Endothelial cell (in vitro differentiated cells): ENCODE measurements at places on chromosomes 3 and 15.

GRCh38 chr3:144437989-144438388 lies 466.4 kb downstream of the DIPK2A start:
- no peaks in the 10 kb centered on the region for H3K27me3 ChIP-seq
- no peak overlapping the region for H3K27ac ChIP-seq
- no peak for DNase-seq
- no peak overlapping the region for H3K4me3 ChIP-seq
- no peaks in the 10 kb centered on the region for H3K36me3 ChIP-seq
- no peaks in the 10 kb centered on the region for H3K4me1 ChIP-seq

- no peak overlapping the region for H3K27ac ChIP-seq
- no peaks in the 10 kb centered on the region for H3K4me1 ChIP-seq
- H3K36me3 ChIP-seq = no peaks in the 10 kb centered on the region
- no peaks in the 10 kb centered on the region for H3K27me3 ChIP-seq
- no peak overlapping the region for H3K4me3 ChIP-seq
Measured at GRCh38 chr3:144487011-144487410, 515.4 kb downstream of the DIPK2A start.

DNA sequence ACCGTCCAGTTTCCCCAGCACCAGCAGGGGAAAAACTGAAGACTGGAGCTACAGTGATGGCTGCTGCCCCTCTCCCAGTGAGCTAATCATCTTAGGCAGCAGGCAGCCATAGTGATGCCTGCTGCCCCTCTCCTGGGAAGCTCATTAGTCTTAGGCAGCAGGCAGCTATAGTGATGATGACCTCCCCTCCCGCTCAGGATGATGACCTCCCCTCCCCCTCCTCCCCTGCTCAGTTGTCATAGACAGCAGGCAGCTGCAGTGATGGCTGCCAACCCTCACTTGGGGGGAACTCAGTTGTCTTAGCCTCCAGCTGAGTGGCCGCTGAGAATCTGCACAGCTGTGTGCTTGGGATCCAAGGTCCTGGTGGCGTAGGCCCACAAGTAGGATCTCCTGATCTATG lies 80.9 kb upstream of the MANF start:
- no peak overlapping the region for H3K27ac ChIP-seq
- H3K27me3 ChIP-seq = peaks cover 1% of the 10 kb centered on the region
- no peaks in the 10 kb centered on the region for H3K4me1 ChIP-seq
- H3K36me3 ChIP-seq = peaks cover 3% of the 10 kb centered on the region
- H3K4me3 ChIP-seq = no peak overlapping the region
- no peak for DNase-seq

DNA sequence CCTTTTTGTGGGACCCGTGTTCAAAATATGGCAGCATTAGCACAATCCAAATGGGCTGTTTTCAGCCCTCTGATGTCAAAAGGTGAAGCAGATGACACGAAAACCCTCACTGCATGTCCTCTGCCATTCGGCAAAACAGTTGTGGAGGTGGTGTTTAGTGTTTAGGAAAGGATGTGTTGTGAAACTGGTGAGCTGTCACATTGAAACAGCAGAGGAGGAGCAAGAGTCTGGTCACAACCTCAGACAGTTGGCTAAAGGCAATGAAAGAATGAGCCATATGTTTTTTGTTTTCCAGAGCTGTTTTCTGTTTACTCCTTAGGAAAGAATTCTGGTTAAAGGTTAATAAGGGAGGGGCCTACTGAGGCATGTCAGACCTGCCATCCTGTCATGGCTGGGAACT lies 140.7 kb downstream of the VPS8 start:
- DNase-seq = no peak
- no peak overlapping the region for H3K4me3 ChIP-seq
- peaks cover 9% of the 10 kb centered on the region for H3K4me1 ChIP-seq
- no peaks in the 10 kb centered on the region for H3K27me3 ChIP-seq
- no peak overlapping the region for H3K27ac ChIP-seq

- H3K4me3 ChIP-seq = no peak overlapping the region
- DNase-seq = no peak
- H3K27ac ChIP-seq = no peak overlapping the region
- no peaks in the 10 kb centered on the region for H3K36me3 ChIP-seq
- peaks cover 9% of the 10 kb centered on the region for H3K4me1 ChIP-seq
- no peaks in the 10 kb centered on the region for H3K27me3 ChIP-seq
Measured at GRCh38 chr3:155560594-155560993, 184.3 kb downstream of the PLCH1 start.

GRCh38 chr3:178485756-178486155 lies 50.5 kb upstream of the KCNMB2 start:
- no peaks in the 10 kb centered on the region for H3K27me3 ChIP-seq
- DNase-seq = no peak
- no peak overlapping the region for H3K27ac ChIP-seq

- H3K27ac ChIP-seq = no peak overlapping the region
- peaks cover 16% of the 10 kb centered on the region for H3K36me3 ChIP-seq
- peaks cover 4% of the 10 kb centered on the region for H3K27me3 ChIP-seq
- DNase-seq = no peak
- H3K4me3 ChIP-seq = no peak overlapping the region
- peaks cover 22% of the 10 kb centered on the region for H3K4me1 ChIP-seq
Measured at GRCh38 chr3:188198760-188199327, 44.9 kb downstream of the LPP start.

DNA sequence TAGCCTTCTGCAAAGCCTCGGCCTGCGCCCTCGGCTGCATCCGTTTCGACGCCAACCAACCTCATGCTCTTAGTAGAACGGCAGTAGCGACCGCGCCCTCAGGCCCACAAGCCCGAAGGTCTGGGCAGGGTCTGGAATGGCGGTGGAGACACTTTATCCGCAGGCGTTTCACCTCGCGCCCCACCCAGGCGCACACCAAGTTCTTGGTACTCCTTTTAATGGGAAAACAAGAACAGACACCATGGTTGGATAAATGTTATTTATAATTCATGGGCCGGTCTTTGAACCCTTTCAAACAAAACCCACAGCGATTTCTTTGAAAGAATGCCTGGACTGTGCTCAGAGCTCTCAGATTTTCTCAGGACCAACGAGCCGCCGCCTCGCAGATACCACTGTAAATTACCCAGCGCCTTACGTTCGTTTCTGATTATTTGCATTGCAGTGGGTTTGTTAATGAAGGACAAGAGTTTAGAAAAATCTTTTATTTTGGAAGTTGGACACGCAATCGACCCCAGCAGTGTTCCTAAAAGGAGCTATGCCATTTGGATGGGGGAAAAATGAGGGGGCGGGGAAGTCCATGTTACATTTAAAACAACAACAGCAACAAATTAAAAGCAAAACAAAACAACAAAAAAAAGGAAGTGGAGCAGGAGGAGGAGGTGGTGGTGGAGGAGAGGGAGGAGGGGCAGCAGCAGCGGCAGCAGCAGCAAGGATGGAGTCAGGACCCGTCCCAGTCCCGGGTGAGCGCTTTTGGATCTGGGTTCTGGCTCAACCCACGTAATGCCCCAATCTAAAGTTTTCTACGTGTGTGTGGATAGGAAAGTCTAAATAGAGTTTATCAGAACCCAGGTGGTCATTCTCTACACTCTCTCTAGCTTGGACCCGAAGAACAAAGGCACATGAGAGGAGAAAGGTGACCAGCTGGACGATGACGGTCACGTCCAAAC lies 993 bp upstream of the ISL2 start:
- H3K27me3 ChIP-seq = peaks cover 30% of the 10 kb centered on the region
- peaks cover 5% of the 10 kb centered on the region for H3K36me3 ChIP-seq
- no peak for DNase-seq
- peak overlapping the region; percentile 14 for H3K27ac ChIP-seq
- peak overlapping the region; percentile 66 for H3K4me3 ChIP-seq

- peaks cover 6% of the 10 kb centered on the region for H3K27me3 ChIP-seq
- H3K4me1 ChIP-seq = peaks cover 49% of the 10 kb centered on the region
- H3K27ac ChIP-seq = peak overlapping the region; percentile 84
- no peak overlapping the region for H3K4me3 ChIP-seq
Measured at GRCh38 chr3:154247806-154248415, 76.4 kb downstream of the DHX36 start.

GRCh38 chr3:59749291-59749690 lies 699.5 kb upstream of the CFAP20DC start:
- H3K36me3 ChIP-seq = no peaks in the 10 kb centered on the region
- DNase-seq = no peak
- no peak overlapping the region for H3K27ac ChIP-seq
- no peak overlapping the region for H3K4me3 ChIP-seq

DNA sequence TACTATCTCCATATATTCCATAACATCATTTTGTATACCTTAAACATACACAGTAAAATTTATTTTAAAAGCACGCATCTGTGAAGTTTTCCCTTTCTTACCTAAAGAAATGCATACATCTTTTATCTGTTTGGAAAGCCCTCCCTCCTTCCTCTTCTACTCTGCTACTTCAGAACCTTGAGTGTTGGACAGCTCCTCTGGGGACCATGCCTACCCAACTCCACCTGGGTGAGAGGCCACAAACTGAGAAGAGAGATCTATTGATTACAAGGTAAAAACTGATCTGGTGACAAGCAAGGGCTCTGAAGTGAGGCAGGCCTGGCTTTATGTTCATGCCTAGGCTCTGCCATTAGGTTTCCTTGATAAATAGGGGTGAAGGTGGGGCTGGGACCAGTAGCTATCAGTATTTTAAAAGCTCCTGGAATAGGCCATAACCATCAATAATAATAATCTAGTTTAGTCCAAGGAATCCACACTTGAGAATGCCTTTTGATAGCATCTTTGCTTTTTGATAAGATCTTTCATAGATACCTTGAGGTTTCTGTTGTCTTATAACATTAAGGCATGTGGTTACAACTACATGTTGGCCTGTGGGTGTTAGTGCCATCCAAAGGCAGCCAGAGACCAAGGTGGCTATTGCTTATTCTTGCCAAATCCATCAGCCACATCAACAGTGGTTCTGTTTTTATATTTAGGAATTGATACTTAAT lies 148.8 kb downstream of the KCNMB2 start:
- DNase-seq = peak; percentile 37
- H3K27ac ChIP-seq = no peak overlapping the region
- no peaks in the 10 kb centered on the region for H3K4me1 ChIP-seq

DNA sequence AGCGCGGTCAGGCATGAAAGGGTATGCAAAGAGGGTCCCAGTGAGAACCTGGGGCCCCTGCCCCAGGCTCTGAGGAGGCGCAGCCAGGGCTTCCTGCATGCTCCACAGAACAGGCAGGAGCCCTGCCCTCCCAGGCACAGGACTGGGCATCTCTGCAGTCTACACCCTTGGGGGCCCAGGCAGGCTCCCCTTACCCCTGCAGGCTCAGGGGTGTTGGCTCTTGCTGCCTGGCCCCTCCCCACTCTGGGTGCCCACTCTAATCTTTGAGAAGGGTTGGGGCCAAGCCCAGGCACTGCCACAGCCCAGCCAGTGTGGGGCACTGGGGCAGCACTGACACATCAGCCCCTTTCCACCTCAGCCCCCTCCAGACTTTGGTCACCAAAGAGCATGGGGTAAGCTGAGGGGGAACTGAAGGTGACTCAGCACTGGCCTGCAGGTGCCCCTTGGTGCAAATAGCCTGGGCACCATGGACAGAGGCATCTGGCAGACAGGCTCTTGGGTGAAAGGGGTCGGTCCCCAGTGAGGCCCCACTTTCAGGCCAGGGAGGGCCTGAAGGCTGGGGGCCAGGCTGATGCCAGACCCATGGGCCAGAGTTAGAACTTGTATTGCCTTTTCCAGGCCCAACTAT lies 73.4 kb downstream of the NPAP1 start:
- no peaks in the 10 kb centered on the region for H3K4me1 ChIP-seq
- peaks cover 8% of the 10 kb centered on the region for H3K36me3 ChIP-seq
- H3K27ac ChIP-seq = no peak overlapping the region
- H3K27me3 ChIP-seq = no peaks in the 10 kb centered on the region

GRCh38 chr15:99592145-99592791 lies 26.5 kb downstream of the MEF2A start:
- no peak for DNase-seq
- H3K4me3 ChIP-seq = no peak overlapping the region

- DNase-seq = no peak
- H3K36me3 ChIP-seq = no peaks in the 10 kb centered on the region
- no peak overlapping the region for H3K4me3 ChIP-seq
Measured at GRCh38 chr3:97996988-97997387, 24.8 kb upstream of the RIOX2 start.

DNA sequence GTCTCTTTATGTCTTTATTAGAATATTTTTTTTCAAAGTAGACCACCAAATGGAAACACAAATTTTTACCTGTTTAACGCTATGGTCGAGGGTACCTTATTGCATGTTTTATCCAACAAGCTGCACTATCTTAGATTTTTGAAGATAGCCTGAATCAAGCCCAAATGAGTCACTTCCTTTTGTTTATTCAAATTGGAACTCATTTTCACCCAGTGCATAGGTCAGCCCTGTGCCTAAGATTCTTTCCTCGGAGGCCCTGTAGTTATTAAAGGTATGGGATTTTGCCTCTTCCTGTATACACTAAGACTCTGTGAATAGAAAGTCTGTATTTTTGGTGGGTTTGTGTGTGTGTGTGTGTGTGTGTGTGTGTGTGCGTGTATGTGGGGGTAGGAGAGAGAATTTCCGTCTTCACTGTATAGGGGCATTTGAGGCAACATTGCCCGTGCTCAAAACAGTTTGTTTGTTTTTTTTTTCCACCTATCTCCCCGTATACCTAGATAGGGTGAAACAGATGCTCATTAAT lies 358.0 kb upstream of the CADM2 start:
- H3K27ac ChIP-seq = no peak overlapping the region
- H3K4me1 ChIP-seq = peaks cover 3% of the 10 kb centered on the region
- H3K36me3 ChIP-seq = no peaks in the 10 kb centered on the region
- no peak overlapping the region for H3K4me3 ChIP-seq
- no peaks in the 10 kb centered on the region for H3K27me3 ChIP-seq
- DNase-seq = no peak

GRCh38 chr3:9036404-9037131 lies 73.3 kb upstream of the RAD18 start:
- no peak overlapping the region for H3K27ac ChIP-seq
- H3K27me3 ChIP-seq = peaks cover 2% of the 10 kb centered on the region
- no peak overlapping the region for H3K4me3 ChIP-seq
- no peak for DNase-seq

GRCh38 chr3:107850681-107851080 lies 240.2 kb downstream of the CD47 start:
- DNase-seq = no peak
- no peak overlapping the region for H3K4me3 ChIP-seq
- H3K4me1 ChIP-seq = peaks cover 37% of the 10 kb centered on the region

- H3K4me3 ChIP-seq = no peak overlapping the region
- no peak for DNase-seq
- no peak overlapping the region for H3K27ac ChIP-seq
- H3K4me1 ChIP-seq = peaks cover 8% of the 10 kb centered on the region
- peaks cover 10% of the 10 kb centered on the region for H3K27me3 ChIP-seq
Measured at GRCh38 chr3:126103121-126104027, 19.4 kb upstream of the SLC41A3 start.

DNA sequence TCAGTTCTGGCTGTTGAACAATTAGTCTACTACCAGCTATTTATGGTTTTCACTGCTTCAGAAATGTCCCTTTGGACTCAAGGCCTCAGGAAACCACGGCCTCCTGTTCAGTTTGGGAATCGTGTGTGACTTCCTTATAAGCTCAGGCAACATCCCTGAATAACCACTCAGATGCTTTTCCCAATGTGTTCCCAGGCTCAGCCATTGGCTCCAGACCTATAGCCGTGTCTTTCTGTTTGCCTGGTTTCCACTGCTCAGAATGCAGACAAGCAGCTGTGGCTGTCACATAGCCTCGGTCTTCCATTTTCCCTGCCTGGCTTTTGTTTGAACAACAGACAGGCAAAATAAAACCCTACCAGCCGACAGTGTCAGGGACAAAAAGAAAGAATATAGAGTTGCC lies 63.2 kb upstream of the ATP2B2 start:
- DNase-seq = no peak
- H3K4me1 ChIP-seq = peaks cover 11% of the 10 kb centered on the region
- no peaks in the 10 kb centered on the region for H3K36me3 ChIP-seq
- H3K4me3 ChIP-seq = no peak overlapping the region
- no peak overlapping the region for H3K27ac ChIP-seq
- H3K27me3 ChIP-seq = no peaks in the 10 kb centered on the region
